ENCODE measurements at places on chromosomes 6 and 20.

DNA sequence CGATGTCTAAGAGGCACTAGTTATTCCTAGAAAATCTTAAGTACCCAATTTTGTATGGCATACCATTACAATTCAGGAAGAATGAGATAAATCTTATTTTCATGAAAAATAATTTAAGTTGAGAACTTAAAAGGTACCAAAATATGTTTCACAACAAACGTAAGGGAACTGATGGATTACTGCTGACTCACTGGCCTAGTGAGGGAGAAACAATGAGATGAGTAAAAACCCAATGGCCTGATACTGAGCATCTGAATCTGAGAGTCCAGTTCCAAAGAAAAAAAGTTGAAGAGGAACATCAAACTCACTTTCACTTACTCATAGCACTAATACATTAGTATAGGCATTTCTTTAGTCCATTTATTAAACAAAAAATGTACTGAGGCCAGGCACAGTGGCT lies 56.0 kb downstream of the MDN1 start:
- no peak for DNase-seq

DNA sequence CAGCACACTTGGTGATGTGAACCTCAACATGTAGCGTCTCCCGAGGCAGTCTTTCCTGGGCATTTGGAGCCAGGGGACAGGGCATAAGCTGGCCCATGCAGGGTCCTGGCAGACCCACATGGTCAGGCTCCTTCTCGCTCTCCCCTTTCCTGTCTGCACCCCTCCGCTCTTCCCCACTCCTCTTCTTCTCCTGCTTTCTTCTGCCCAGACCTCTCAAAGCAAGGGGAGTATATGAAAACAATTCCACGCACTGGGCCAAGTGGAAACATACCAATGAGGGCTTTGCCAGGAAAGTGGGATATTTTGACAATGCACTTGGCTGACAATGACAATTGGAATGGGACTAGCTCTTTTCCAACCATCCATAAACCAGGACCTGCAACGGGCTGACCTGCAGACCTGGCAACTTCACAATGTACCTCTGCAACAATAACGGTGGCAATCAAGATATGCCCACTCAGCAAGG lies 58.9 kb upstream of the TRAF3IP2 start:
- DNase-seq, result no peak

DNA sequence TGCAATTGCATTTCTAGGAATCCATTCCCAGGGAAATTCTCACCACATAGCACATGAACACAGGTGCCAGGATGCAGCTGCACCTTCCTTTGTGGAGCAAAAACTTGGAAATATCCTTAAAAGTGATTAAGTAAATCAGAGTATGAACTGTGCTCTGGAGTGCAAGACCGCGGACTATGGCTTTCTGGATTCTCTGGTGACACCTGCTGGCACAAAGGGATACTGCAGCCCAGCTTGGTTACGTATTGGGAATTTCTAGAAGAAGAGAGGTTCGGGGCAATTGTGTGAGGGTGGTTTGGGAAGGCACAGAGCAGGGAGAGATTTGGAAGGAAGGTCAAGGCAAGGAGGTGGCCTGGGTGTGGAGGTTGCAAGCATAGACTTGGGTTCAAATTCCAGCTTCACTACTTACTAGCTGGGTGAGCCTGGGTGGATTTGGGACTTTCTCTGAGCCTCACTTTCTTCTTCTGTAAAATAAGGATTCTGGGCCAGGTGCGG lies 15.9 kb upstream of the PEDS1 start:
- DNase-seq, result peak; percentile 82

GRCh38 chr6:139927236-139927635 lies 552.8 kb upstream of the CITED2 start:
- DNase-seq, result no peak

DNA sequence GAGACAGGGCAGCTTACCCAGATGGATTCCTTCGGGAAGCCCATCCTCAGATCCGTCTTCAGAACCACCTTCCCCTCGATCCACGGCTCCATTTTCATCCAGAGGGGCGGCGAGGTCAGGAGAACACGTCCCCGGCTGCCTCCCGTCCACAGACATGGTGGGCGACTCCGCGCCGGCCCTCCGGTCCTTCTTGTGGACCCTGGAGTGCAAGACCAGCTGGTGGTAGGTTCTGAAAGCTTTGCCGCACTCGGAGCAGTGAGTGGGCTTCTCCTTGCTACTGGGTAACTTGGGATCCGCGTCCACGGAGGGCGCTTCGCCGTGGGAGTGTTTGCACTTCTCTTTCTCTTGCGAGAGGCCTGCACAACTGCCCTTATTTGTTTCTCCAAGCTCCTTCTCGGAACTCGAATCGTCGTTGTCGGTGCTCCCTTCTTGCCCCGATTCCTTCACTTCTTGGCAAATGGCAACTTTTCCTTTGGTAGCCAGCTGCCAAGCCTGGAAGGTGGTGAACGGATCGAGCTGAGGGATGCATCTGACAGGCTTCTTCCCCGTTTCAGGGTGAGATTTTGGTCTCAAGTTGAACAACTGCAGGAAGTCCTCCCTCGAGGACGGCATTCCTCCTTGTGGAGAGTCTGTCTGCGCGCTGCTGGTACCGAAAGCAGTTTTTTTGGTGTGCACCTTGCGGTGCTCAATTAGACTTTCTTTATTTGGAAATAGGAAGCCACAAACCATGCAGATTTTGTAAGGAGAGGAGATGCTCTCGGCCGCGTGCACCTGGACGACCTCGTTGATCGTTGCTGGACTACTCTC lies 12.0 kb downstream of the ZNF217 start:
- no peak for DNase-seq

All from CD4-positive, alpha-beta T cell treated with Interleukin-15 for 4 hours (primary cell).